Urothelium cell line (cell line): ENCODE measurements at places on chromosomes 7 and 10.
A peak's percentile ranks its signal among the peaks of the same experiment; 100 is the strongest.

- DNase-seq, result no peak
Observed at GRCh38 chr7:15306296-15306695, 255.5 kb downstream of the AGMO start.

DNA sequence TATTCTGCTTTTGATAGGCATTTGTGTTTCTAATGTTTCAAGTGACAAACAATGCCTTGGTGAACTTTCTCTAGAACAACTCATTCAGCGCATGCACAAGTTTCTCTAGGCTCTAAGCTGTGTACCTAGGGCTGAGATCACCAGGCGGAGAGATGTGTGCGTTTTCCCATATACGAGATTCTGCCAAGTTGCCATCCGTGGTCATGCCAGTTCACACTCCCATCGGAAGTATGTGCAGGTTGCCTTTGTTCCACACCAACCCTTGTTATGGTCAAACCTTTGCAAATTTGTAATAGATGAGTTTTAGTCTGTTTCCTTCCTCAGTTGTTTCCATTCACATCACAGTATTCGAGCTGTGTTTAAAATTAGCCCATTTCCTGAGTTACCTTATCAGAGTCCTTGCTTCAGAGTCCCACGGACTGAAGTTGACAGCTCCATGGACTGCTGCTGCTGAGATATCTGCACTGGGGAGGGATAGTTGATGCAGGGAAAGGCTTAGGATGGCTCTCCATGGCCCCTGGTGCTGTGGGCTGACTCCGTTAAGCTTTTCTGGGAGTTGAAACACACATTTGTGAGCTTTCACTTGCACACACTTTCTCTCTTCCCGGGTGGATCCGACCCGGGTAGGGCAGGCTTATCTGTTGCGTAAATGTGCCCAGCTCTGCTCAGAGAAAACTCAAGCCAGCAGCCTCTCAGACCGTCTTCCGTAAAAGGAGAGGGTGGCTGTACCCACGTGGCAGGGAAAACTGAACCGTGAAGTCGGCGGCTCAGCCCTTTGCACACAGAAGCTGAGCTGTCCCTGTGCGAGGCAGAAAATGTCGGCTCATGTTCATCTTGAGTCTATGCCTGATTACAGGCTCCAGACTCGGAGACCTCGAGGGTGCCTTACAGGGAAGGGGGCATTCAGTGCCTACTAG, 49.4 kb downstream of the HK1 start:
- DNase-seq, result no peak

- DNase-seq, result no peak
Observed at GRCh38 chr10:15672469-15672868, 47.3 kb downstream of the ITGA8 start.

GRCh38 chr10:34637418-34637911, 177.6 kb downstream of the PARD3 start:
- DNase-seq, result peak; percentile 61

GRCh38 chr10:108894402-108895301, 1028.7 kb downstream of the XPNPEP1 start:
- no peak for DNase-seq

DNA sequence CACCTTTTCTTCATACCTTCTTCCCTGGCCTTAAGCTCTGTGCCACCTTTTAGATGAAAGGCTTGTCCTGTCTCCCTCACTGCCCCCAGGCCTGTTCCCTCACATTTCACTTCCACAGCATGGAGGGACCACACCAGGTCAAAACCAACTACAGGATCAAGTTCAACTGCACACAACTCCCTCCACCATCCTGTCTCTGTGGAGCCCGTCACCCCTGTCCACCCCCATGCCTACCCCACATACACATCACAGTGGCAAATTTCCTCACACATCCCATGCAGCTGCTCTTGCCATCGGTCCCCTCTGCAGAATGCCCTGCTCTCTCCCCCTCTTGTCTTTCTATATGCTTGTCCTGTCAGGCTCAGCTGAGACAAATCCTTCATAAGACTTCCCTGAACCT, 154.1 kb downstream of the USP6NL start:
- DNase-seq, result no peak

- peak; percentile 63 for DNase-seq
Observed at GRCh38 chr10:26334932-26335573, 103.1 kb upstream of the APBB1IP start.

GRCh38 chr7:85890244-85890811, 703.5 kb upstream of the SEMA3D start:
- DNase-seq, result peak; percentile 37

DNA sequence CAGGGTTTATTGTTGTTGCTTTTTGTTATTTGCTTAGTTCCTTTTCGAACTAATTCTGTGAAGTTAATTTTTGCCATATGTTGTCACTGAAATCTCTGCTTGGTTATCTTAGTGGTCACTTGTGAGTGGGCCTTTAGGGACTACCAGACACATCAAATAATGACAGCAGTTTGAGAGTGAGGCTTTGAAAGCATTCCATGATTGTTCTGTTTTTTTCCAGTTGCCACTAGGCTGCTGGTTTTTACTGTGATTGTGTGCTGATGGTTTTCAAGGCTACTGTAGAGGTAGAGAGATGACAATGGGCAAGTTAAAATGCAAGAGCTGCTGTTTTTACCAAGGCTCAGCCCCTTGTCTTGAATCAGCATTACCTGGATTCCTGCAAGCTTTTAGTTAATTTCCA, 20.0 kb downstream of the SEPTIN7 start:
- no peak for DNase-seq

DNA sequence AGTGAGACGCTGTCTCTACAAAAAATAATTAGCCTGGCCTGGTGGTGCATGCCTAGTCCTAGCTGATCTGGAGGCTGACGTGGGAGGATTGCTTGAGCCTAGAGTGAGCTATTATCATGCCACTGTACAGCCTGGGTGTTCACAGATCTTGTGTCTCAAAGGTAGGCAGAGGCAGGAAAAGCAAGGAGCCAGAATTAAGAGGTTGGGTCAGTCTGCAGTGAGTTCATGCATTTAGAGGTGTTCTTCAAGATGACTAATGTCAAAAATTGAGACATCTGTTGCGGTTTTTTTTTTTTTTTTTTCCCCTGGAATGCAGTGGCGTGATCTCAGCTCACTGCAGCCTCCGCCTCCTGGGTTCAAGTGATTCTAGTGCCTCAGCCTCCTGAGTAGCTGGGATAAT, 5.4 kb downstream of the PPIA start:
- no peak for DNase-seq

DNA sequence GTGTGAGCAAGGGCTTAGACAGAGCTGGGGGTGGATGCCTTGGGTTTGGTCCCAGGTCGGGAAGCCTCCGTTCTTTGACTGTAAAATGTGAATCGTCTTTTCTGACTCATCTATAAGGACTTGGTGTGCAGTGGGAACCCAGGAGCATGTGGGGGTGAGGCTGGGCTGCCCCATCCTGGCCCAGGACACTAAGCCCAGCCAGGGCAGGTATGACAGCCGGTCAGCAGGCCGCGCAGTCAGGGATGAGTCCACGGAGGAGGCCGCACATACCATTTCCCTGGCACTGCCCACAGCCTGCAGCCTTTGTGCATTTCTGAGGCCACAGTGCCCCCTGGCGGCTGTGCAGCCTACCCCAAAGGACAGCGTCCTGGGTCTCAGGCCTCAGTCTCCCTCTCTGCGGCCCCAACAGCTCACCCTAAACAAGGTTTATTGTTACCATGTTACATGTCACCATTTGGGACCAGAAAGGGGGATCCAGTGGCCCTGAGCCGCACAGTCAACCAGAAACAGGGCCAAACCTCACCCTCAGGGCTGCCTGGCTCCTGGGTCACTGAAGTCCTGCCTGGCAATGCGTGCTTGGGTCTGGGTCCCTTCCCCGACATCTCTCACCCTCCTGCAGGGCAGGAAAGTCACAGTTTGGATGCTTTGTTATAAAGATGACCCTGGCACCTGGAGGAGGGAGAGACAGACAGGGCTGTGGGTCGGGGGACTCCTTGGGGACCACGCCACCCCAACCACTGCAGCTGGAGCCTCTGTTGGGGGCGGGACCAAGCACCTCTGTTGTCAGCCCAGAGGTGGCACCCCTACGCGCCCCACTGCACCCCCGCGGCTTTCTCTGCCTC, 14.4 kb upstream of the SH2B2 start:
- peak; percentile 96 for DNase-seq

DNA sequence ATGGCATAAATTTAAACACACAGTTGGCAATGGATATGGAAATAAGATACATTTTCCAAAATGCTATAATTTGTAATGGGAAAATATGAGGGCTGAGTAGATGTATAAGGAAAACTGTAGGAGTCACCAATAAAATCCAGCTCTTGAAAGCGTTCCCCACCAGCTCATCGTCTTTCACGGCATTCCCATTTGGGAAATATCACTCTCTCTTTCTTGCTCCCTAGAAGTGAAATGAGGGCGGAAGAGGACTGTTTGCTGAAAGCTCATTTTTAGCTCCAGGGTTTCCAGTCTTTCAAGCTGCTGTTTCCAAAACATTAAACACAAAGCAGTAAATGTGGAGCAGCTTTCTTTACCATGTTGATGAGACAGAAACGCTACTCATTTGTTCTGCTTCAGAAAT, 104.6 kb upstream of the SFMBT2 start:
- no peak for DNase-seq

DNA sequence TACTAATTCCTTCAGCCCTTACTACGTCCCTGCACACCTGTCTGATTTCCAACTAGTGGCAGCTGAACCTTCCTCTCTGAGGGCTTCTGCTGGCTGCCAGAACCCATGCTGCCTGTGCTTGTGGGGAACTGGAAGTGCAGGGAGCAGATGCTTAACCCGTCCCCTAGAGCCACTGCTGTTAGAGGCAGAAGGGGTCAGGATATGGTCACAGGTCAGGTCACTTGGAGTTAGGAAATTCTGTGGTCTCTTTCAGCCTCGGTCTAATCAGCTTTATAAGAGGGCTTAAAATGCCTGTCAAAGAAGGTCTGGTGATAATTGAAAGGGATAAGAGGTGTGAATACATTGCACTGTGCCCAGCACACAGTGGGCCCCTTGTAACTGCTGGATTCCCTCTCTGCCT, 82.0 kb downstream of the PLPP4 start:
- DNase-seq, result no peak

GRCh38 chr10:128527711-128528110, 401.5 kb upstream of the MKI67 start:
- no peak for DNase-seq

- DNase-seq, result no peak
Observed at GRCh38 chr10:68302503-68302823, 29.4 kb upstream of the HNRNPH3 start.

GRCh38 chr10:120041807-120042559, 149.5 kb downstream of the SEC23IP start:
- DNase-seq, result no peak

GRCh38 chr7:57308631-57309408, 141.2 kb upstream of the ZNF716 start:
- peak; percentile 23 for DNase-seq

DNA sequence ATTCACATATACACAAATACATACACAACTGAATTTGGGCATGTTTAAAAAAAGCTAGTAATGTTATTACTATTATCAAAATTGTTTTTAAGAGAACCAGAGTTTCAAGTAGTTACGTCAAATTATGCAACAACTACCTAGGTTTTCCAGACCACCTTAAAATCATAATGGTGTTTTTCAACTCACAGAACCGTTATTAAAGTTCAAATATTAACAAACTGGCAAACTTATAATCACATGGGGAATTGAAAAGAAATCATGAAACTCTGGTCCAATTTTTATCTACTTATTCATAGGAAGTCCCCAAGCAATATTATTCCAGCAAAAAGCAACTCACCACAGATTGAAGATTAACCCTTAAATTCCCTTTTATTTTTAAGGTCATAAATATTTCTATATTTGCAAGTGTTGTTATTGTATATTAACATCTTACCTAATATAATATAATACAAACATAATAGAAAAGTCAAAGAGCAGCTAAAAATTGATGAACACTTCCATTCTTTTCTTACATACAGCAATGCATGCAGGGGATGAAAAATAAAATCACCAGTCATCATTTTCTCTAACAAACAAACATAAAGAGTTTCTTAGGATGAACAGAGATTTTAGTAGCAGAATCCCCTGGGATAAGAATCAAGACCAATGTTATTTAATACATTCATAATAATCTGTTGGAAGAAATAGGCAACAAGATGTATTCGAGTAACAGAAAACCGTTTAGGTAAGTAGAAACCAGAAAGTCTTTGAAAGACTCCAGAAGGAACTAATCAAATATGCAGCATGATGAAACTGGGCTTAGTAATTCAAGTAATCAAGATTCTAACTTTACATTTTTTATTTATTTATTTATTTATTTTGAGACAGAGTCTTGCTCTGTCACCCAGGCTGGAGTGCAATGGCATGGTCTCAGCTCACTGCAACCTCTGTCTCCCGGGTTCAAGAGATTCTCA, 391.1 kb downstream of the PARD3 start:
- DNase-seq, result no peak

DNA sequence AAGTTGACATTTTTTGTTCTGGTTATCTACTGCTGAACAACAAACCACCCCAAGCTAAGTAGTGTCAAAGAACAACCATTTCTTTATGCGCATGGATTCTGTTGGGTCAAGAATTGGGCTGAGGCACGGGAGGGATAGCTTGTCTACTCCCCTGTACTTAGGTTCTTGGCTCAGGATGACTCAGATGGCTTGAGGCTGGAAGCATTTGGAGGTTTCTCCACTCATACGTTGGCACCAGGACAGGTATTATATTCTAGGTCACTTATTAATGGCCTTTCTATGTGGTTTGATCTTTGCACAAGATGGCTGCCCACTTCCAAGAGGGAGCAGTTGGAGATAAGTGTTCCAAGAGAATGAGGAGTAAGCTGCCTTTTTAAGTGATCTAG, 11.8 kb upstream of the TFAM start:
- DNase-seq, result no peak

GRCh38 chr7:20785157-20786048, 1.3 kb downstream of the SP8 start:
- DNase-seq, result peak; percentile 32

DNA sequence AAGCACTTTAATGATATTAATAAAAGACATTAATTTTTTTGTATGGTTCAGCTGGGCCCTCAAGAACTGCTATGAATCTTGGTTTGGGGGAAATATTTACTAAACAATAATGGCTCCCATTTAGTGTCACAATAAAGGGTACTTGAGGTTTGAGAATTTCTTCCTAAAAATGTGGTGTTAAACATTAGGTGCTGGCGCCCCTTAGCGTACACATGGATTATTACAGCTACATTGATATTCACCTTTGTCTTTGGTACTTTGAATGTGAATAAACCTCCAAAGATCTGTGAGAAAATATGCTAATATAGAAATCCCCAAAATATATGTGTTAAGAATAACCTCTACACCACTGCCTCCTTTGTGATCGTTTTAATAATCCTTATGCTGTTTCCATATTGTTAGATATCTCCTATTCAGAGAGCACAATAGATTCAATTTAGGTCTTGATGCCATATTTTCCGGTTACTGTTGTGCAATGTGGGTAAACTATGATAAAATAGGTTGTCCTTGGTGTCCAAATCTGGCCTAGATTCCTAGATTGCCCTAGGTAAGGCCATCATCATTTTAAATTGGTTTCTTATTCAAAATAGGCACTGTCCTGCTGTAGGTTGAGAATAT, 161.8 kb upstream of the CACNA2D1 start:
- peak; percentile 55 for DNase-seq

- no peak for DNase-seq
Observed at GRCh38 chr7:158175779-158176178, 411.8 kb downstream of the PTPRN2 start.
